ENCODE measurements at places on chromosomes 7 and 10.
A peak's percentile ranks its signal among the peaks of the same experiment; 100 is the strongest.

DNA sequence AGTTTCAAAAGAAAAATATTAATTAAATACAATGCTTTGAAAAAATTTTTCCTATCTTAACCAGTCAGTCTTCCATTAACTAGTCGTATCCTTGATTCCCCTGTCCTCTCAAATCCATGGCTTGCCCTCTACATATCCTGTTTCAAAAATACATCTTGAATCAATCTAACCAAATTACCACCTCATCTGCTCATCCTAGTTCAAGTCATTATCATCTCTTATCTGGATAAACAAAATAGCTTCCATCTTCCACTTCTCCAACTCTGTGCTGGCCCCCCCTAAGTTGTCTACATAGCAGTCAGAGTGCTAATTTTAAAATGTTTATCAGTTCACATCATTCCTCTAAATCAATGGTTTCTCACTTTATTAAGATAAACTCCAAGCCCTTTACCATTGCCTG is 125.4 kb downstream of the HBP1 start:
- DNase-seq, result no peak

DNA sequence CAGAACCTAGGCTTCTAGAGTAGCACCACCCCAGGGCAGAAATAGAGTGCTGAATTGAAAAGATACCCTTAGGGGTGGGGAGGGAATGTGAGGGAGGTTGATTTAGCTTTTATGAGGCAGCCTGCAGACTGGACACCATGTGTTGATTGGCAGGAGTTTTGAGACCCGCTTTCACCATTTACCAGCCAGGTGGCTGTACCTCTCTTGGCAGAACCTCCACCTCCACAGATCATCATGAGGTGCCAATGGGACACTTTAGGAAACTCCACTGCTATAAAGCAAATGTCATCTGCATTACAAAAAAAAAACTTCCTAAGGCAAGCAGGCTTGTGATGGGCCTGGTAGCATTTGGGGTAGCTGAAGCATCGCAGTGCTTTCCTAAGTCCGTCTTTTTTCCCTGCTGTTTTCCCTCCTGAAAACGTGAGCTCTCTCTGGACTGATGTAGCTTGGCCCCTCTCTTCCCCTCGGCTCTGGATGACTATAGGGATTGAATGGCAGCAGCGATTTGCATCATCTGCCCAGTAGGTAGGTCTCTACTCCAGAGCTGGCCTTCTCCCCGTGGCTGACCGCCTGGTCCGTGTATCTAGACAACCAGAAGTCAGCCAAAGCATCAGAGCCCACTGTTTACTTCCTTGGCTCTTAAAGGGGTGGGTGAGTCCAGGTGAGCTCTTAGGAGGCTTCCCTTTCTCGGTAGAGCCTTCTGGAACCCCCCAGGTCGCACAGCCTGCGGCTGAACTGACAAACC is 1.3 kb downstream of the PCBD1 start:
- no peak for DNase-seq

GRCh38 chr7:26328498-26329390 is 37.1 kb downstream of the SNX10 start:
- no peak for DNase-seq

DNA sequence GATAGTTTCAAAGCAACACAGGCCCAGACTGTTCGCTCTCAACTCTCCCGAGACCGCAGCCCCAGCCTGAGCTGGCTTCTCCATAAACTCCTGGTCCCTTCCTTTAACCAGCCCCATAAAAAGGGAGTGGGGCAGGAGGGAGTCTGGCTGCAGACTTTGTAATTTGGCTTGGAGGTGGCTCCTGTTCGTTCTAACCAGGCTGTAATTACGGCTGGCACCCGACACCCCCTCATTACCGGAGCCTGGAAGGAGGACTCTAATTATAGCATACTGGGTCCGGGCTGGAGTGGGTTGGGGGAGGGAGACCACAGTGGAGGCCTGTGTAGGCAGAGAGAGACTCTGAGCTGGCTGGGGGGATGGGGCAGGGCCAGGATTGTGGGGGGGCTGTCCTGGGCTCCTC is 49.7 kb downstream of the UNC5B start:
- DNase-seq, result peak; percentile 83

GRCh38 chr10:13221572-13221971 is 12.6 kb downstream of the UCMA start:
- DNase-seq, result no peak

GRCh38 chr10:131514454-131514853 is 202.9 kb upstream of the TCERG1L start:
- no peak for DNase-seq

- DNase-seq, result no peak
Observed at GRCh38 chr10:84762754-84763394, 434.5 kb downstream of the CCSER2 start.

DNA sequence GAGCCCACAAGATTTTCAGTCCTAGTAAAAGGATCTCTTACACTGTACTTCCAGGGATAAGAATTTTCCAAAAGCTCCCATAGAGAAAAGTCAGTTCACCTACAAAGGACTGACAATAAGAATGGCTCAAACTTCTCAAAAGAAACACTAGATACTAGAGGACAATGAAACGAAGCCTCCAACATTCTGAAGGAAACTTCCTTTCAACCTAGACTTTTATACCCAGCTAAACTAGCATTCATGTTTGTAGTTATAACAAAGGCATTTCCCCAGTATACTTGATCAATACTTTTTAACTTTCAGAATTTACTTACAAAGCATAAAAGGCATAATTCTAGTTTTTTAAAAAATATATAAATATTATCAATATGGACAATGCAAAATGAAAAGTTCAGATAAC is 41.0 kb upstream of the DNAAF5 start:
- no peak for DNase-seq

DNA sequence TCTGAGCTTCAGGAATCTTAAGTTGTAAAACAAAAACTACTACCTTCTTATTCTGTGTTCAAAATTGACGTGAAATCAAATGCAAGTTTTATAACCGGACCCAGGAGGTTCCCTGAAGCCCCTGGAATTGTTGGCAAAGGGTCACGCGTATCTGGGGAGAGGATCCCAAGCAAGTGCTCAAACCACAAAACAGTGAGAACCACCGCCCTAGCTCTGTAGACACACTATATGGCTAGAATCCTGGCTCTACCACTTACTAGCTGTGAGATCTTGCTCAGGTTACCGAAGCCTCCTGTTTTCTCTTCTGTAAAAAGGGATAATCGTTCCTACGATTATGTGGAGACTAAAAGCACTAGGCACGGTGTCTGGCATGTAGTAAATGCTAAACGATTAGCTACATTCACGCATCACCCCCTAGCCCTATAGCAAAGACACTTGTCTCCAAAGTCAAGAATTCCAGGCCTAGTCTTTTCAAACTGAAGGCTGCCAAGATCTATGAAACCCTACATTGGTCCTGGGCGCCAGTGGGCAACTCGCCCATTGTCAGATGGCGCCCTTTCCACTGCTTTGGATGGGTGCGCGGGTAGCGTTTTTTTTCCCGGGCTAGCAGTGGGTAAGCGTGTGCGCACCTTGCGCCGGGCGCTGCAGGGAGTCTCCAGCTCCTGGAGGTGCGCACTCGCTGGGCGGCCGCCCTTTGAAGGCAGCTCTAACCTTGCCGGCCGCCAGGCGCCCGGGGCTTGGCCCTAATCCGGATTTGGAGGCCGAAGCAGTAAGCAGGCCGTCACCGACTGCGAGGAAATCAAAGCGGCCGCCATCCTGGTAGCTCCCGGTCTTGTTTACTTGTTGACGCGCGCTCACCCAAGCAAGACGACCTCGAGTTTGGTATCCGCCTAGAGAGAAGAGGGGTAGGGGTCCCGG is 11.6 kb upstream of the NKX2-3 start:
- DNase-seq, result no peak

Data from NCI-H1436 treated with DMSO at 0.1 percent for 48 hours (cell line).